Stimulated activated CD4-positive, alpha-beta T cell treated with anti-CD3 and anti-CD28 coated beads, Interleukin-12 subunit alpha, Interleukin-12 subunit beta, amount 100 ng/mL, for 48 hours (primary cell): ENCODE measurements at places on chromosomes 13 and 19.

GRCh38 chr13:100091391-100091790 is 2.5 kb downstream of the PCCA start:
- DNase-seq = no peak

DNA sequence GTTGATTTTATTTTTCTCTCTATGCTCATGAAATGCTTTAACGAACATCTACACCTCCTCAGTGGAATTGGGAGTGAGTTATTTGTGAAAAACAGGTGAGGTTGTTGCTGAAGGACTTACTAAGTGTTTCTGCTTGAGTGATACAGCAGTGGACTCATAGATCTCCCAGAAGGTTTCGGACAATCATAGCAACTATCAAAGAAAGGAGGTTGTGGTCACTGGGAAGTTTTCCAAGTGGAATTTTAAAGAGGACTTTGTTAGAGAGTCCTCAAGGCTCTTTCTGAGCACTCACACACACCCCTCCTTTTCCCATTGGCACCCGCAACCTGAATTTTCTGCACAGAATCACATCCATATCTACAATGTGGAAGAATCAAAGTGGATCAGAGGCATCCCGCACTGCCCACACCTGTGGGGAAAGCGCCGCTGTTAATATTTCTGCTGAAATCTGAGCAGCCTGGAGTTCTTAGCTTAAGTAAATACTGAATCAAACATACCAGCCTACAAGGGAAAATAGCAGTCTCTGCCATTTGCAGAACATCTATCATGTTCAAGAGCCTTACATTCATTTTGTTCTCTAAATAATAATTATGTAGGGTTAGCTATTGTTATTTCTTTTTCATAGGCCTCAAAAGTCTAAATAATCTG is 719.4 kb downstream of the DIAPH3 start:
- no peak for DNase-seq

- no peak for DNase-seq
Measured at GRCh38 chr13:52793515-52794061, 54.0 kb upstream of the CNMD start.

- no peak for DNase-seq
Measured at GRCh38 chr13:50244355-50244712, 229.1 kb downstream of the KCNRG start.

GRCh38 chr19:37928527-37929286 is 21.7 kb downstream of the SIPA1L3 start:
- DNase-seq = no peak

DNA sequence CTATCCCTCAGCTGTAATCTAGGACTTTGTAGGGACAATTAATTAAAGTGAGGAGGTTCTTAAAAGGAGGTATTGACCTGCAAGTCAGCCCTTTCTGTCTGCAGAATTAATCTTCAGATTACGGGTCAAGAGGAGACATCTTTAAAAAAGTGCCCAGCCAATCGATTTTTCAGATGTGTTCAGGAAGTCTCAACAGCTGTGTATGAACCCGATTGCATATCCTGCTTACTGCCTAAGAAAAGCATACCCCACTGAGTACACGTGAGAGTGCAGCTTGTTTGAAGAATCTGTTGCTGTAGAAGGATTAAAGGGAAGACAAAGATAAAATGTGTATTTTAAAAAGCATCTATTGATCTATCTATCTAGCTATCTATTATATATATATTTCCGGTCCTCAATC is 1194.5 kb downstream of the UQCRFS1 start:
- no peak for DNase-seq

DNA sequence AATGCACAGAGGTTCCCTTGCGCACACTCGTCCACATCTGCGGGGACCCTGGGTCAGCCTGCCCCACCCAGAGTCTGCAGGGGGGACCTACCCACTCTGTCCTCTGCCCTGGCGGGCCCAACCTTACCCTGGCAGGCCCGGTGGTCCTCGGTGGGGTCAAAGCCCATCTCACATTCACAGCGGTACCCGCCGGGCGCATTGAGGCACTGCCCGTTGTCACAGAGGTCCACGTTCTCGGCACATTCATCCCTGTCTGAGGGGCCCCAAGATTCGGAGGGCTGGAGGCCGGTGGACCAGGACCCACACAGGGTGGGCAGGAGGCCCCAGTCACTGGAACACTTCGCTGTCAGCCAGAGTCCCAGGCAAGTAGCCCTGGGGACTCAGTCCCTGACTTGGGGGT is 38.5 kb downstream of the FBN3 start:
- DNase-seq = no peak

- DNase-seq = no peak
Measured at GRCh38 chr13:80633251-80633650, 292.3 kb upstream of the SPRY2 start.

DNA sequence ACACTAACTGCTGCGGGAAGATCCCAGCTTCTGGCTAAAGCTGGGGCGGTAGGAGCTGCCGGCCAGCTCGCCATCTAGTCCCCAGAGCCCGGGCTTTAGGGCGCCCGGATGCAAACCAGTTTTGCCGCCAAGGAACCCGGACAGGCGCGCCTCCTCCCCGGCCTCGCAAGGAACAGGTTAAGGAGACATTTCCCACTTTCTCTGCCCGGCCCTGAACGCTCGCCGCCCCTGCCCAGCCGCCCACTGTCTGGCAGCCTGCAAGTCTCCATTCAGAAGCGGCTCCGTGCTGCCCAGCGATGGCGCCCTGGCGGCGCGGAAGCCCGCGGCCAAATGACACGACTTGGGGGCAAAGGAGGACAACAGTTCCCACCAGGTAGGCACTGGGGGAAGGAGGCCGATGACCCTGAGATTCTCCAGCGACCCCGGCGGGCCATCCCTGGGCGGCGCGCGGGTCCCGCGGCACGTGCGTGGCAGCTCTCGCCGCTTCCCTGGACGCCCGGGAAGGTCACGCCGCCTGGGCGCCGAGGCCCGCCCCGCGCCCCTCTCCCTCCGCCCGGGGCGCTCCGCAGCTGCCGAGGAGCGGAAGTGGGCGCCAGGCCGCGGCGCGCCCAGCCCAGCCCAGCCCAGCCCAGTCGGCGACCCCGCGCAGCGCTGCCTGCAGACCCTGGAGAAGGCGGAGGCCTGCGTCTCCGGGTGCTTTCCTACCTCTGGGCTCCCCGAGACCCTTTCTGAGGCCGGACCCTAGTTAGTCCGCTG is 42.2 kb upstream of the HNRNPA1L2 start:
- no peak for DNase-seq

- DNase-seq = peak; percentile 82
Measured at GRCh38 chr19:46748325-46749109, 2.3 kb upstream of the STRN4 start.

- no peak for DNase-seq
Measured at GRCh38 chr19:11338121-11338520, 1.3 kb downstream of the RAB3D start.

DNA sequence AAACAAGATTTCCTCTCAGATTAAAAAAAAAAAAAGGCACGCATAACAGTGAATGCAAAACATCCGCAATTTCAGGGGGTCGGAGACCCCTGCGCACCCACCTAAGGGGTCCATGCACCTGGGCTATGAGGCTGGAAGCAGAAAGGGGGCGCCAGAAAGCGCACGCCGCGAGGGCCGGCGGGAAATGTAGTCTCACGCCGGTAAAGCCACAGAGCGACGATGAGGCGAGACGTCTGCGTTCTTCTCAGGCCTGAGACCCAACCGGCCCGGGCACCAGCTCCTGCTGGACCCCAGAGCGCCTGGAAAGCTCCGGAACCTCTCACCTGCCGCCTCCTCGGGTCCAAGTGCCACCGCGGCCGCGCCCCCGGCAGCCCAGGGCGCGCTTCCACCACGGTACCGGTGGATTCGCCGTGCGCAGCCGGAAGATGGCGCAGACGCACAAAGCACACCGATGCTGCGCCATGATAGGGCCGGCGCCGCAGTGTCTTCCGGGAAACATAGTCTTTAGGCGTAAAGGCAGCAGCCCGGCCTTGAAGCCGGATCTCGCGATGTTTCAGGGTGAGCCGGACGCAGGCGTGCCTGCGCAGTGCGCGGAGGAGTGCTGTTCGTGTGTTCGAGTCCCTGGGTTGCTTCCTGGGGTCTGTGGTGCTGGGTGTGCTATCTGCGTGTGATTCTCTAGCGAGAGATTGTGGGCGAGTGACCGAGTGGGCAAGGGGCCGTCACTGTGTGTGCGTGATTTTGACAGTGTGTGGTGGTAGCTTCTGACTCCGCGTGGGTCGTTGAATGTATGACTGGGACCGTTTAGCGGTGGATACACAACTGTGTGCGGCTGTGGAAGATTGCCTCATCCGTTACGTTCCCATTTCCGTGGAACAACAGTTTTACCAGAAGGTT is at the start of gene ZNF582:
Gene ZNF582, minus strand, starts transcription at position 416 of the 894 bp plus-strand sequence. CDS start 1,782 bp downstream, outside the sequence.
- DNase-seq = peak; percentile 86

DNA sequence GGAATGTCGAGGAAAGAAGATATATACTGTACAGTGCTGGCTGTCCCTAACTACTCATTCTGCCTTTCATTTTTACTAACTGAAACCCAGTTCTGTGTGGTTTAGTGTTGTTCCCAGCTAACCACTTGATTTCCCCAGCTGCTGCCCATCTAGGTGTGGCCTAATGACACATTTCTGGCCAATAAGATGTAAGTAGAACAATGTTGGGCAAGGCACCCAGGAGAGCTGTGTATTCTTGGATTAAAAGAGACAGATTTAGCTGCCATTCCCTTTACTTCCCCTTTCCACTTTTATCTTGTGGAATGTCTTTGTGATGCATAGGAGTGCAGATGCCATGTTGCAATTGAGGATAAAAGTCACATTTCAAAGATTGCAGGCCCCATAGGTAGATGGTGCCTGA is 28.3 kb upstream of the PCDH9 start:
- no peak for DNase-seq

GRCh38 chr19:49132974-49133609 is 13.7 kb downstream of the PPFIA3 start:
- DNase-seq = no peak

- DNase-seq = peak; percentile 47
Measured at GRCh38 chr19:55082020-55082851, 6.6 kb downstream of the EPS8L1 start.

DNA sequence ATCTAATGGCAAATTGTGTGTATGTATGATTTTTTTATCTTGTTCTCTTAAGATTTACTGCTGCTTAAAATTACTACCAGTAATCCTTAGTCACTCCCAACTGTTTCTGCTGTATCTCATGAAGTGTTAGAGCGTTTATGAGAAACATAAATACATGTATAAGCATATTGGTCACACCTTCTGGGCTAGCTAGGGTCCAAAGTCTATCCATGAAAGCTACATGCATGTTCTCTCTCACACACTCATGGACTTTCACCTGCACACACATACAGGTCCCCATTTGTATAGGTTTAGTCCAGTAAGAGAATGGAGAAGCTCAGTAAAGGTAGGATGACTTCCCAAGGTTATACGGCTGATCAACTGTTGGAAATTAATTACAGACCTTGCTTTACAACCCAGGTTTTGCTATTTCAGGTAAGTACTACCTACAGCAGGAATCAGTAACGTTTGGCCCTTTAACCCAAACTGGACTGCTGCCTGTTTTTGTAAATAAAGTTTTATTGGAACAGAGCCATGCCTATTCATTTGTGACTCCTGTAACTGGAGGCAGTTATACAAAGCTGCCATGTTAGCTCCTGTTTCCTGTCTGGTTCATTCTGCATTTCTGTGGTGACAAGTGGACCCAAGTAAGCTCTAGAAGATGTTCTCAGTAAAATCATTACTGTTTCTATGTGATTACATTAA is 15.3 kb downstream of the METTL21C start:
- DNase-seq = no peak

DNA sequence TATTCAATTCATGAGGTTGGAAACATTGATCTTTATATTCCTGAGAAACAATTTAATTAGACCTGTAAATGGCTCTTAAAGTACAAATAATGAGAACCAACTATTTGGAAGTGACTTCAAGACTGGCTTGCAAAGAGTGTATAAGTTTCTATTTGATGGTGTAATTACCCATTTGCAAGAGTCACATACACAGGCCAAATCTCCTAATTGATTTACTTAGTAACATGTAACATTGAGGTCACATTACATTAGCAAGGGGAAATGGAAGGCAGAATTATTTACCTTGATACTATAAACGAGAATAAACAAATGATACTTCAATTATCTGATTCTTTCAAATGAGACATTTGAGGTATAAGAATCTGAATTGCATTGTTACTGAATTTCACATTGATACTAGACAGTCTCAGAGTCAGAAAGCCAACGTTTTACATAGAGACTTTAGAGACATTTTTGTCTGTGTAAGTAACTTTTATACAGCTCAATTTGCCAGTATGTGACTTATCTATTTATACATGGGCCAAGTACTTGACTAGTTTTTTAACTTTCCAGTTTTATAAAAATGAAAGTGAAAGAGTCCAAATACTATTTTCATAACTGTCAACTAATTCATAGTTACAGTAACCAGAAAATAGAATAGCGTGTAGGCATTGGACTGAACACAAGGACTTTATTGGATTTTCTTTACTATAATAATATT is 95.6 kb upstream of the RFC3 start:
- no peak for DNase-seq

- no peak for DNase-seq
Measured at GRCh38 chr19:2142173-2142829, 9.1 kb downstream of the AP3D1 start.

- DNase-seq = no peak
Measured at GRCh38 chr13:48487968-48488367, 44.9 kb downstream of the RCBTB2 start.

DNA sequence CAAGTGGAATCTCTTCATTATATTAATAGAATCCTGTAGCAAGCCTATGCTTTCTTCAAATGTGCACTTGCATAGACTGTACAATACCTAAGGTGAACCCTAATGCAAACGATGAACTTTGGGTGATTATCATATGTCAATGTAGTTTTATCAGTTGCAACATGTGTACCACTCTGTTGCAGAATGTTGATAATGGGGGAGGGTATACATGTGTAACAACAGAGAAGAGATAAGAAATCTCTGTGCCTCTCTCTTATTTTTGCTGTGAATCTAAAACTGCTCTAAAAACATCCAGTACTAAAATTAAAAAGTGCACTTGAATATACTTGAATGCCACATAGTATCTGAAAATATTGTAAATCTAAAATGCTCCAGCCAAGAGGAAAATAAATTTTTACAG is 820.8 kb upstream of the MIR17HG start:
- no peak for DNase-seq

- no peak for DNase-seq
Measured at GRCh38 chr13:75217949-75218348, 264.0 kb downstream of the TBC1D4 start.

- no peak for DNase-seq
Measured at GRCh38 chr19:810077-810855, 11.5 kb downstream of the PLPPR3 start.

- no peak for DNase-seq
Measured at GRCh38 chr19:14404312-14404711, 14.8 kb downstream of the DDX39A start.

DNA sequence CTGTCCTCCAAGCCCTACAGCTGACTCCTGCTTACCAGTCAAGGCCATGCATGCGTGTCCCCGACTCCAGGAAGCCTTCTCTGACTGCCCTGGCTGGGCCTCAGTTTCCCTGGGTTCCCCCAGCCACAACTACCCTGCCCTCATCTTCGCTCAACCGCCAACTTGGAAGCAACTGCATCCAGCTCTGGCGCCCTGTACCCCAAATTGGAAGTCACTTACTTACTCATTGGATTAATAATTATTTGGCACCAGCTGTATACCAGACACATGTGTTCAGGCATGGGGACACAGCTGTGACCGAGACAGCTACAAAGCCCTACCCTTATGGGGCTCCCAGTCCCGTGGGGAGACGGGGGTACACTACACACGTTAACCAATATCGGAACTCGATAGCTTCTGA is 10.9 kb upstream of the SEMA6B start:
- no peak for DNase-seq

- DNase-seq = no peak
Measured at GRCh38 chr19:45663800-45664199, 4.2 kb upstream of the GIPR start.
